ENCODE measurements at places on chromosomes 12 and 14. TPM values are rescaled to one million over a fixed set of nuclear protein-coding genes. Genes with fewer than 3 reads are reported as not detected.

Gene C12orf50
- total RNA-seq: 0.30 TPM

- DNase-seq: no peak
Measured at GRCh38 chr12:111304642-111305071, 64.2 kb downstream of the PHETA1 start.

Gene SYCP3
- total RNA-seq: not detected

DNA sequence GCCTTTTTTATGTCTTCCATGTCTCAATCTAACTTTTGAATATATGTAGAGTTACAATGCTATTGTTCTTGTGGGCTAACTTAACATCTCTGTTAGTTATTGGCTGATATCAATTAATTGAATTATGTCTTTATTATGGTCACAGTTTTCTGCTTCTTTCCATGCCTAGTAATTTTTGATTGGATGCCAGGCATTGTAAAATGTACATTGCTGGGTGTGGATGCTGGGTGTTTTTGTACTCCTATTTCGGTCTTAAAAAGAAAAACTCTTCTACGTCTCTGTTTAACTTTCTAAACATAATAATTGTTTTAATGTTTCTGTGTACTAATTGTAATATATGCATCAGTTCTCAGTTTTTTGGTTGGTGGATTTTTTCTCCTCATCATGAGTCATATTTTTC, 296.1 kb upstream of the PRICKLE1 start:
- no peak for DNase-seq

DNA sequence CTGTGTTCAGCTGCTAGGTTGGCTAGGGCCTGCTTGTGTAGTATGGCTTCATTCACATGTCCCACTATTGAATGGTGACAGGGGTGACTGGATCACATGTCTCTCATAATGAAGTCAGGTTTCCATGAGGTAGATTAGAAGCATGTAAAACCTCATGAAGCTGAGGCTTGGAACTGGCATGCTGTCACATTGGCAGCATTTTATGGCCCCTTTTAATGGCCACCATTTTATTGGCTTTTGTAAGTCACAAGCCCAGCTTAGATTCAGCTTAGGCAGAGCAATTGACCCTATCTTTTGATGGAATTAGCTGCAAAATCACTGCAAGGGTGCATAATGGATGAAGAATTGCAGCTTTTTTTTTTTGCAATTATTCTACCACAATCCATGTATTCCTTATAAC, 583.5 kb downstream of the MED13L start:
- DNase-seq: no peak

Gene LRTM2
- not detected for total RNA-seq

Gene IRAK3
- total RNA-seq: 0.61 TPM

GRCh38 chr12:106733660-106734059, 40.8 kb upstream of the RIC8B start:
- DNase-seq: no peak

DNA sequence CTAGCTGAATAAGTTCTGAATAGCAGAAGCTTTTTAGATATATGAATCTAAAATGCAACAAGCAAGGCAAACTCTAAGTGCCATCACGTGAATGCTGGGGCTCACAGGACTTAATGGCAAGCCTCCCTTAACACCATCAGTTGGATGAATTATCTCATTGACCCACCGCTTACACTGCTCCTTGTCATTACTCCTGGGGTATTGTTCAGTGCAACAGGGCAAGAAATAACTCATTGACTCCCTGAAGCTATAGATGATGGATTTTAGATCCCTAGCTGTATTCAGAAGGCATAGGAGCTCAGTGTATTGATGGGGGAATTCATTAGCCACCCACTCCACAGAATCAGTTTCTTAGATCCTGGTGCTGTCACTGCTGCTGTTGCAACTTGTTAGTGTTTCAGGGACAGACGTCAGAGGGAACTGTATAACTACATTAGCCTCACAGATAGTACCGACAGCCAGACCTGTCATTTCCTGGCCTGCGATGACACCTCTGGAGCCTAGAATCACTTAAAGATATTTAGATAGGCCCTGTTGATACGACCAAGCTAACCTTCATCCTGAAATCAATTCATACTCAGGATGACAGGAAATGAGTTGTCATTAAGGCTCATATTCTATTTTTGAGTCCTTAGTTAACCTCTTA, 735.3 kb downstream of the DIO2 start:
- DNase-seq: no peak

GRCh38 chr12:50207424-50207823, 40.3 kb upstream of the CERS5 start:
- no peak for DNase-seq

DNA sequence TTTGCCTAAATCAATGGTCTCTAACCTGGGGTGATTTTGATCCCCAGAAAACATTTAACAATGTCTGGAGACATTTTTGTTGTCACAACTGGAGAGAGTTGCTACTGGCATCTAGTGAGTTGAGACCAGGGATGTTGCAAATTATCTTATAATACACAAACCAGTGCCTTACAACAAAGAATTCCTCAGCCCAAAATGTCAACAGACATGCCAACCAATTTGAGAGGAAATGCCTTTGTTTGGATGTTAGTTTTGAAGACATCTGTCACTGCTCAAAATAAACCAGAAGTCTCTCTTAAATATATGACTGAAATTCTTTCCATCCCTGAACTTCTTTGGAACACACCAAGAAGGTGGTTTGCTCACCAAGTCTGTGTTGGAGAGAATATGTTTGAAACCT, 336.9 kb upstream of the ATP2B1 start:
- no peak for DNase-seq

- DNase-seq: no peak
Measured at GRCh38 chr14:59238216-59238615, 49.7 kb downstream of the DAAM1 start.

Gene SYNE2
- total RNA-seq: 84.8 TPM

- no peak for DNase-seq
Measured at GRCh38 chr12:47377414-47378221, 297.9 kb upstream of the AMIGO2 start.

DNA sequence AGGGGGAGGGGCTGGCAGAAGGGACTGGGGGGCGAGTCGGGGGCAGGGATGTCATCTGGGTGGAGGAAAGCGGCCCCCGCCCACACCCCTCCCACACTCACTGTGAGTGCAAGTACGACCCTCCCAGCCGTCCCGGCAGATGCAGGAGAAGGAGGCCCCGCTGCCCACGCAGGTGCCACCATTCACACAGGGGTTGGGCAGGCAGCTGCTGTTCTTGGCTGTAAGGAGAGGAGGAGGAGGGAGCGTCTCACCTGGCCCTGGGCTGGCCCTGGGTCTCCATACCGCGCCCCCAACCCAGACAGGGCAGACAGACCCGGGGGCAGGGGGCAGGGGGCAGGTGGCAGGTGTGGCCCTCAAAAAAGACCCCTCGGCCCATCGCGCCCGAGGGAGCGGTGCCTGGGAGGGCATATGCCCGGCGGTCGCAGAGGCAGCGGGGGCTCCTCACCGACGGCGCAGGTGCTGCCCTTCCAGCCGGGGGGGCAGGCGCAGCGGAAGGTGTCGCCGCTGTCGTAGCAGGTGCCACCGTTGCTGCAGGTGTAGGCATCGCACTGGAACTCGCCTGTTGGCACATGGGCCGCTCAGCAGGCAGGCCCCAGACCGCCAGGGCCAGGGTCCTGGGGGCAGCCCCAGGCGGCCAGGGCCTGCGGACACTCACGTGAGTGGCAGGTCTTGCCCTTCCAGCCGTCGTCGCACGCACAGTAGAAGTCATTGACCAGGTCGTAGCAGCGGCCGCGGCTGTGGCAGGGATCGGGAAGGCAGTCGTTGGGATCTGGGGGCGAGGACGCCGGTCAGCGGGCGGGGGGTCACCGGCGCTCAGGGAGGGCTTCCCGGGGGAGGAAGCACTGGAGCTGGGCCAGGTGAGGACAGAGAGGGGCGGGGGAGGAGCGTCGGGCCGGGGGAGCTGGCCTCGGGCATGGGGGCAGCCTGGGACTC, 20.6 kb downstream of the JAG2 start:
- no peak for DNase-seq

DNA sequence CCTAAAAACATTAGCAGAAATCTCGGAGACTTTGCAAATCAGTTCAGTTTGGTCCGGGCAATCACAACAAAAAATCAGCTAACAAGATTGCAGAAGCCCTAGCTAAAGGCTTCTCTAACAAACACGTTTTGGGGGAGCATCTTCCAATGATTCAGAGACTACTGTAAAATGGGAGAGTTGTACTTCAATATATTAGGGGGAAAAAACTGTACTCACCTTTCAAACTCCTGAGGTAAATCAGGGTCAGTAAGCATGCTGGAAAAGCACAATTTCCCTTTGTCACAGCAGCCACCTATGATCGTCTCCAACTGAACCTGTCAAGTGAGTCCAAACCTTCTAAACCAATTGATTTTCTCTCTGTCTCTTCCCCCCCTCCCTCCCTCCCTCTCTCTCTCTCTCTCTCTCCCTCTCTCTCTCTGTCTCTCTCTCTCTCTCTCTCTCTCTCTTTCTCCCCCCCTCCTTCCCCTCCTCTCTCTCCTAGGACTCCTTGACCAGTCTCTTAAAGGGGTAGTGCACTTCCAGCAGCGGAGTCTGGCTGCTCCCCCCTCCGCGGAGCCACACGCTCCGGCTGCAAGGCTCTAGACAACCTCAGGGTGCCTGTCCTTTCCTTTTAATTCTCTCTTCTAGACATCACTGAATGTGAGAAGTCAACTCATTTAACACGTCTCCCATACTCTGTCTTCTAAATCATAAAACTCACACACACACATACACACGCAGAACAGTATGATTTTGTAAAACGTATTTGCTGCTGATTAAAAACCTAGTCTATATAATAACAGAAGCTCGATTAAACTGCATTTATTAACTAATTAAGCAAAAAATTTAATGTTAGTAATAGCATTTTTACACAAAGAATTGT, at the start of gene SOX5:
Gene SOX5, minus strand, starts transcription at position 323 of the 862 bp plus-strand sequence. Its CDS starts 69 bp downstream, at position 254.
- peak; percentile 48 for DNase-seq

Gene RDH11
- total RNA-seq: 79.9 TPM

Gene ISM2
- 0.16 TPM for total RNA-seq

Gene ABCC9
- 2.8 TPM for total RNA-seq

DNA sequence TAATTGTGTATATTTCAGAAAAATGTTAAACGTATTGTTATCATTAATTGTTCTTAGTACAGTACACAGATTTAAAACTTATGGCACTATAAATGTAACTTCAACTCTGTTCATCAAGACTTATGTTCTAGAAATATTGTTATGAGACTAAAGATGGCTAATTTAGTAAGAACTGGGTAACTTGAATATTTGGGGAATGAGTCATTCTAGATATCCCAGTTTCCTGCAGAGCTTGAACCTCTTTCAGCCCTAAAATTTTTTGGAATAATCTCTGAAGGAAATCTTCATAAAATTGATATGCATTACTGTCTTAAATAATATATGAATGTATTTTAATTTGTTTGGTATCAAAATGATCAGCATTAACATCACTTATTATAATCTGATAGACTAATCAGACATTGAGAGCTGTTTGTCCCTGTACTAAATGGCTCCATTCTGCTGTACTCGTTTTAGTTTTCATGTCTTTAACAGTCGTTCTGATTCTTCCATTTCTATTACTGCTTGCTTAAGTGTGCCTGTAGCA, 87.1 kb downstream of the VEZT start:
- DNase-seq: no peak

DNA sequence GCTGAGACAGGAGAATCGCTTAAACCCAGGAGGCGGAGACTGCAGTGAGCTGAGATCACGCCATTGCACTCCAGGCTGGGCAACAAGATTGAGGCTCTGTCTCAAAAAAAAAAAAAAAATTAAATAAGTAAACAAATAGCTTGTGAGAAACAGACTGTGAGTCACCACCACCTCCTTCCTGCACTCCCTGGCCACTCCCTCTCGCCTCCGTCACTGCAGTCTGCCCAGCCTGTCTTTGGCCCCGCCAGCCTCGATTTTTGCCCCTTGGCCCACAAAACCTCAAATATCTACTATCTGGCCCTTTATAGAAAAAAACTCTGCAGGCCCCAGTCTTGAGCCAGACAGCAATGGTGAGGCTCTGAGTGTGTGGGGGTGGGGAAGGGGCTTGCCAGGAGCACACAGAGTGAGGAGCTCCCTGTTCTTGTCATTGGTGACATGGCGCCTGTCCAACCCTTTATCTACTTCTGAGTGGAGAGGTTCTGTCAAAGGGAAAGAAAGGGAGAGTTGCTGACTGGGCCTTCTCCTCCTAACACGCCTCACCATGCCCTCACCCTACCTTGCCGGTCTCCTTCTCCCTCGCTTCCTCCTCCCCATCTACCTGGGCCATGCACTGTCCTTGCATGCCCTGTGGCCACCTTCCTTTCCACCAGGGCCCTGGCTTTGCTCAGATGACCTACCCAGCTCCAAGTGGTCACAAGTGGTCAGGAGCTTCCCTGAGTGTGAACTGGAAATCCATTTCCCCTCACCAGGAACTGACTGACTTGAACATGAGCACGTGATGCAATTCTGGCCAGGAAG, 22.1 kb downstream of the LGMN start:
- DNase-seq: no peak

GRCh38 chr12:53811606-53812005, 59.8 kb upstream of the CISTR start:
- DNase-seq: no peak

DNA sequence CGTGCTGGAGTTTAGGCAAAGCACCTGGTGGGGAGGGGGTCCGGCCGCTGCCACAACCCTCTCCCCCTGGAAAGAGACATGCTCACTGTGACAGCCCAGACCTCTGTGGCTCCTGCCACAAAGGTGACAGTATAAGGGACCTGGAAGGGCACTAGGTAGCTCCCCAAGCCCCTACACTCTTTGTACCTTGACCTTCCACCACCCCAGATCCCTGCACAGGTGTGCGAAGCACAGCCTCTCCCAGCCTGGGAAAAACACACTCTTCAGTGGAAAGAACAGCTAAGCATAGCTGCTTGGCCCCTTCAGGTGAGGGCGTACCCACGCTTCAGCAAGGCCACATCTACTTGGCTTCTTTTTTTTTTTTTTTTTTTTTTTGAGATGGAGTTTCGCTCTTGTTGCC, 4.9 kb upstream of the PLA2G1B start:
- DNase-seq: no peak

DNA sequence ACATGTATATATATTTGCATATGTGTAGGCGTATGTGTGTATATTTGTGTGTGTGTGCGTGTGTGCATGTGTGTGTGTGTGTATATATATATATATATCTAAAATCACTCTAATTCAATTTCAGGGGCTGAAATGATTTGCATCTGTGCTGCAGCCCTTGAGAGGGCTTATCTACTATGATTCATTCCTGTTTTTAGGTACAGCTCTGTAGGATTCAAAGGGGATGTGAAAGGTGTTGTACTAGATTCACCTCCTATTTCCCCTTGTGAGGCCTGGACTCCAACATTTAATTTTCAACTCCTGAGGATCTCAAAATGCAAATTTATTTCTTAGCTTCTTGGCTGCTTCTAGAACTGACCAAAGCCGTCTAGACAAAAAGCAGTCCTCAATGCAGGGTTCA, 11.1 kb downstream of the ERP27 start:
- DNase-seq: no peak

Gene GATC
- total RNA-seq: 32.0 TPM

Gene MYF6
- total RNA-seq: not detected

GRCh38 chr14:70020352-70021170, 141.3 kb downstream of the SMOC1 start:
- DNase-seq: no peak

- DNase-seq: no peak
Measured at GRCh38 chr14:70897464-70897863, 9.8 kb upstream of the PCNX1 start.
